IMR-90 (cell line): ENCODE measurements at places on chromosomes 13 and 19. TPM values are rescaled to one million over a fixed set of nuclear protein-coding genes. Genes with fewer than 3 reads are reported as not detected.

Gene S1PR4
- total RNA-seq: not detected in 2 replicates

Gene DACT3
- total RNA-seq: 1.6 and 1.9 TPM in 2 replicates

Gene GSK3A
- 6.9 and 8.1 TPM in 2 replicates for total RNA-seq

Gene CYP2A7
- total RNA-seq: not detected in 2 replicates

Gene TMEM238
- not detected in 2 replicates for total RNA-seq

Gene CADM4
- total RNA-seq: 1.7 and 2.0 TPM in 2 replicates

Gene KLHL26
- total RNA-seq: 0.28 and 2.2 TPM in 2 replicates

Gene PRR19
- total RNA-seq: 0.28 and 0.36 TPM in 2 replicates

Gene EGLN2
- total RNA-seq: 50.5 and 54.1 TPM in 2 replicates
